ENCODE measurements at places on chromosomes 12 and 14.

- DNase-seq, result no peak
These were observed at the start of gene C14orf180 for GRCh38 chr14:104579507-104579906. Gene C14orf180, plus strand, starts transcription at chr14:104579764. Its CDS starts 6,667 bp downstream, at chr14:104586431.

GRCh38 chr14:28596391-28596790 is 170.2 kb upstream of the FOXG1 start:
- DNase-seq, result no peak

DNA sequence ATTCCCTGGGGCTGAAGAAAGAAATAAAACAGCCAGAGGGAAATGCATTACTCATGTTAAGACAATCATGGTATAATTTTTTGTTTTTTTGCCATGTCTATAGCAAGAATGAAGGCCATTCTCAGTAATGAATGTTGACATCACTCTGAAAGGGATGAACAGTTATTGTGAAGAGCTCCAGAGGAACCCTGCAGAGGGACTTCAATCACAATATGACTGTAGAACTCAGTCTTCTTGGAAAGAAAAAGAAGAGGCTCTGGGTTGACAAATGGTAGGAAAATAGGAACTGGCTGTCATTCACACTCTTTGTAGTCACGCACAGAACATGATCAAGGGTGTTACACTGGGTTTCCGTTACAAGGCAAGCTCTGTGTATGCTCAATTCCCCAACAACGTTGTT is 73.8 kb upstream of the DACT1 start:
- no peak for DNase-seq

DNA sequence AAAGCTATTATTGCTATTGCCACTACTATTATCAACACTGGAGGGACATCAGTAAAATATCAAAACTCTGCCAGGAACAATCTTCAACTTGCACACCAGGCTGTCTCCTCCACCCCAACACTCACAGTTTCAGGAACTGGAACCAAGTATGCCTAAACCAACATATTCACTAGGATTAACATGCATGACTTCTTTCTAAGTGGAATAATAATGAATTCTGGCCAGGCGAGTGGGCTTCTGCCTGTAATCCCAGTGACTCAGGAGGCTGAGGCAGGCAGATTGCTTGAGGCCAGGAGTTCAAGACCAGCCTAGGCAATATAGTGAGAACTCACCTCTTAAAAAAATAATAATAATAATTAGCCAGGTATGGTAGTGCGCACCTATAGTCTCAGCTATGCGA is 58.1 kb downstream of the TBX5 start:
- no peak for DNase-seq

DNA sequence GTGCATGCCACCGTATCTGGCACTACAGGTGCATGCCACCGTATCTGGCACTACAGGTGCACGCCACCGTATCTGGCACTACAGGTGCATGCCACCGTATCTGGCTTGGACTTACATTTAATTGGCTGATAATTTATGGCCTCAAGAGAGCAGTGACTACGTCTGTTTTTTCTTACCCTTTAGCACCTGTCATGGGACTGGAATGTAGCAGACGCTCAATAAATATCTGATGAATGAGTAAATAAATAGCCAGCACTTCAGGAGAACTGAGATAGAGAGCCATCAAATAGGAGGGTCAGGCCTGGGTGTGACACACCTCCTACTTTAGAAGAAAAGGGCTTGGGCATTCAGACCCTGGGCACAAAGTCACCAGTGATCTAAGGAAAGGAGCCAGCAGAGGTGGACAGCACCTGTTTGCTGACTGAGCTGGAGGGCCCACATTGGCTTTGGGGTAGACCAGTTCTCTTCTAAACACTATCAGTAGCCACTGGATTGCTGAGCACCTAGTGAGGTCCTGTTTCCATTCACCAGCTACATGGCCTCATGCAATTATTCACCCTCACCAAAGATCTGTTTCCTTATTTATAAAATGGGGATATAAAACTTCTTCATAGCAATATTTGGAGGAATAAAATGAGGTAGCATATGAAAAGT is 50.1 kb downstream of the RFX4 start:
- DNase-seq, result no peak

DNA sequence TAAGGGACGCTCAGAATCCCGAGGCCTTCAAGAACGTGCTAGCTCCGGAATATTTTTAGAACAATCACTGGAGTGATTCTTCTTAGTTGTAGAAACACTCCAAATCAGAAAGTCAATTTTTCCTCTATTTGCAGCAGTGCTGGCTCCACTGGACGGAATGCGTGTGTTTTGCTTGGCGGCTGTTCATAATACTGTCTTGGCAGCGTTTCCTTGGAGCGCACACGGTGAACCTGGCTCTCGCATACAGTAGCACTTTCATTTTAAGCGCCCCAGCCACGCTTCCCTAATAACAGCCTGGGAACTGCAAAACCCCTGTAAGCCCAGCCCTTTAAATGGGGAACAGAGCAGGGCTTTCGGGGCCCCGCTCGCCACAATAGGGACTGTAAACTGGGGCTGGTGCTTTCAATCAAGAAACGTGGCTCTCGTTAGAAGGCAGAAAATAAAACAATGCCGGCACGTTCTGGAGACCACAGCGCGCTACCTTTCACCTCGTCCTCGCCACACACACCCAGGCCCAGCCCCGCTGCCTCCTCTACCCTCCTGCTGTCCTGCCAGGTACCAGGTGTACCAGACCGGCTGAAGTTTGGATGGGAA is 79.9 kb downstream of the BCL11B start:
- DNase-seq, result no peak

- no peak for DNase-seq
These were observed 36.6 kb downstream of the RASSF8 start for GRCh38 chr12:25994901-25995625.

- DNase-seq, result no peak
These were observed 47.4 kb downstream of the RTN1 start for GRCh38 chr14:59823179-59823578.

DNA sequence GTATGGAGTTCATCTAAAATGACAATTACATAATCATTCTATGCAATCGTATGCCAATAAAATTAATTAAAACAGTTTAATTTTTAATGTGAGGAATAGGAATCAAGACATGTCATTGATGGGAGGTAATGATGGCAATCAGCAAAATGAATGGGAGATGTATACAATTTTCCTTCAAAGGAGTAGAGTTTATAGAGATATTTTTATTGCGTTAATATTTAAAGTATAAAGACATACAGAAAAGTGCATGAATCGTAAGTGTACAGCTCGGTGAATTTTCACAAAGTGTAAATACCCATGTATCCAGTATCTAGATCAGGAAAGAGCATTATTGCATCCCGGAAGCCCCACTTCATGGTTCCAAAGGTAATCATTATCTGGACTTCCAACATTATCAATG is 1.2 kb downstream of the MIPOL1 start:
- no peak for DNase-seq

- DNase-seq, result no peak
These were observed 5.8 kb downstream of the PPP1R12A start for GRCh38 chr12:79929065-79929464.

DNA sequence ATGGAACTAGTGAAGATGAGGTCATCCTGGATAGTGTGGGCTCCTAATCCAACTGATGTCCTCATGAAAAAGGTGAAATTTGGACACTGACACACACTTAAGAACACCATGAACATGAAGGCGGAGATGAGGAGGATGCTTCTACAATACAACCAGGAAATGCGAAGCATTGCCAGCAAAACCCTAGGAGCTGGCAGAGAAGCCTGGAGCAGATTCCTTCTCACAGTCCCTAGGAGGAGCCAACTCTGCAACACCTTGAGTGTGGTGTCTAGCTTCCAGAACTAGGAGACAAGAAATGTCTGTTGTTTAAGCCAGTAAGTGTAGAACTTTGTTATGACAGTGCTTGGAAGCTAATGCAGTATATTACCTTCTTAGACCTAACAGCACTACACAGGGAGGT is 191.9 kb upstream of the PWP1 start:
- DNase-seq, result no peak

GRCh38 chr14:64965356-64966000 is 6.7 kb downstream of the RAB15 start:
- no peak for DNase-seq

DNA sequence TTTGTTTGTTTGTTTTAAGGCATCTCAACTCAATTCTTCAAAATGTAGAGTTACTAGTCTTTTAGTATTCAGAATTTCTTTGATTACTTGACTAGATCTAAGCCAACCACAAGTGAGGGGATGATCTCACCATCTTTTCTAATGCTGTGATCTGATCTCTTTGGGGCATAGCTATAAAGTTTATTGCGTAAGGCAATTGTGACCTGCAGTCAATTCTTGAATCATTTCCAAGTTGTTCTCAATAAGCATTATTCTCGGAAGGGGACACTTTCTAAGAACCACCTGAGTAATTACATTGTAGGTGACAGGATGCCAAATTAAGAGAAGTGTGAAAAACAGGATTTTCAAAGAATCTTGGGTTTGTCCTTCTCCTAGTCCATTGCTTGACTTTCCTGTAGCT is 13.1 kb downstream of the DACT1 start:
- no peak for DNase-seq

DNA sequence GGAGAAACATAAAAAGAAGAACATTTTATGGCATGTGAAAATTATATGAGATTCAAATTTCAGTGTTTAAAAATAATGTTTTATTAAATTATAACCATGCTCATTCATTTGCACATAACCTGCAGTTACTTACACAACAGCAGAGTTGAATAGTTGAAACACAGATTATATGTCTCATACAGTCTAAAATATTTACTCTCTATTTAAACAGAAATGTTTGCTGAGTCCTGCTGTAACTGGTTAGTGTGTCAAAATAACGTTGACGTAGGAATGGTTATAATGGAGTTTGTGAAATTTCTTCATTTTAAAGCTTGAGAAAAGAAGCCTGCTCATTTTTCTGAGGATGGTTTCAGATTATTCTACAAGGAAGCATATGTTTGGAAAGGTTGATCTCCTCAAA is 196.5 kb upstream of the GARIN2 start:
- no peak for DNase-seq
